ENCODE measurements at places on chromosomes 13 and 19.

GRCh38 chr13:79528759-79529191 is 47.8 kb downstream of the NDFIP2 start:
- DNase-seq: no peak

- DNase-seq: no peak
Measured at GRCh38 chr13:73025217-73026012, 33.4 kb upstream of the KLF5 start.

DNA sequence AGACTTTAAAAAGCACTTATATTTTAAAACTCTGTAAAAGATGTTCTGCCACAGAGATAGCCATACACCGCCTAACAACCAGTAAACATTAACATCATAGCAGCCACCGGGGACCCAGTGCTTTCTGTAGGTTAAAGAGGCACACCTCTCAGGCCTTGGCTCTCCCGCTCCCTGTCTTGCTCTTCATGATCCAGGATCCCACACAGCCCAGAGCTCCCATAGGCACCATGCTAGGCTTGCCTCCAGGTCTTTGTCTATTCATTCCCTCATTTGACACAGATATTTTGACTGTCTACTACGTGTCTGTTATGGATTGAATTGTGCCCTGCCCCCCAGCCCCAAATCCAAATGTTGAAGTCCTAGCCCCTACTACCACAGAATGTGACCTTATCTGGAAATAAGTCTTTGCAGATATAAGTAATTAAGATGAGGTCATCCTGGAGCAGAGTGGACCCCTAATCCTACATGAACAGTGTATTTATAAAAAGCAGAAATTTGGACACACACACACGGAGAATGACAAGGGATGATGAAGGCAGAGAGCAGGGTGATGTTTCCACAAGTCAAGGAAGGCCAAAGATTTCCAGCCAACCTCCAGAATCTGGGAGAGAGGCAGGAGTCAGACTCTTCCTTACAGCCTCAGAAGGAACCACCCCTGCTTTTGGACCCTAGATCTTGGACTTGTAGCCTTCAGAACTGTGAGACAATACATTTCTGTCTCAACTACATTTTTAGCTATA is 272.6 kb downstream of the DNAJC15 start:
- DNase-seq: no peak

DNA sequence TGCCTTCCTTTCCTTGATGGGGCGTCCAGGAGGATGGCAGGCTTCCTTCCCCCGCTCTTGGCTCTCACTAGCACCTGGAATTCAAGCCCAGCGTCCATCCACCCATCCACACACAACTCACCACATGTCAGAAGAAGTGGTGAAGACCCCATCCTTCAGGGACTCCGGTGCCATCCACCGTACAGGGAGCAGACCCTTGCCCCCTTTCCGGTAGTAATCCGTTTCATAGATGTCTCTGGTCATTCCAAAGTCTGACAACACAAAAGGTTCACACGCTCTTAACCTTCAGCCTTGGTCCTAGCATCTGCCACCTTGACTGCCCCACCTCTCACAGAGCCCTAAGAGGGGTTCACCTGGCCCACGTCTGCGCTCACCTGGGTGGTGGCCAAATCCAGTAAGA is 51.0 kb downstream of the ZNF557 start:
- no peak for DNase-seq

- no peak for DNase-seq
Measured at GRCh38 chr19:33147538-33147937, 15.6 kb downstream of the WDR88 start.

DNA sequence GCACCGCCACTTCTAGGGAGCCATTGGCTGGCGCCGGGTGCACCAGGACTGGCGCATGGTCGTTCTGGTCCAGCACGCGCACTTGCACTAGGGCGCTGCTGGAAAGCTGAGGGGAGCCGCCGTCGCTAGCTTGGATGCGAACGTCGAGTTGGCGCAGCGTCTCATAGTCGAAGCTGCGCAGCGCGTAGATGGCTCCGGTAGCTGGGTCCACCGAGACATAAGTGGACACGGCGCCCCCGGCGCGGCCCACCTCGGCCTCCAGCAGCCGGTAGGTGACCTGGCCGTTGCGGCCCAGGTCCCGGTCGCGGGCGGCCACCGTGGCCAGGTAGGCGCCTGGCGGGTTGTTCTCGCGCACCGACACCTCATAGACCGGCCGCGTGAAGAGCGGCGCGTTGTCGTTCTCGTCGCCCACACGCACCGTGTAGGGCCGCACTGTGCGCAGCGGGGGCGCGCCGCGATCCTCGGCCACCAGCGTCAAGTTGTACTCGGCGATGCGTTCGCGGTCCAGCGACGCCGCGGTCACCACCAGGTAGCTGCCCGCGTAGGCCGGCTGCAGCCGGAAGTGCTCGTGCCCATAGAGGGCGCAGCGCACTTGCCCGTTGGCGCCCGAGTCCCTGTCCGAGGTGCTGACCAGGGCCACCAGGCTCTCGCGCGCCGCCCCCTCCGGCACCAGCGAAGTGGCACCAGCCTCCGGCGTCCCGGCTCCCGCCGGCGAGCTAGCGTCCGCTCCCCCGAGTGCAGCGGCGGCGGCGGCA is 1.7 kb downstream of the PCDH8 start:
- no peak for DNase-seq

DNA sequence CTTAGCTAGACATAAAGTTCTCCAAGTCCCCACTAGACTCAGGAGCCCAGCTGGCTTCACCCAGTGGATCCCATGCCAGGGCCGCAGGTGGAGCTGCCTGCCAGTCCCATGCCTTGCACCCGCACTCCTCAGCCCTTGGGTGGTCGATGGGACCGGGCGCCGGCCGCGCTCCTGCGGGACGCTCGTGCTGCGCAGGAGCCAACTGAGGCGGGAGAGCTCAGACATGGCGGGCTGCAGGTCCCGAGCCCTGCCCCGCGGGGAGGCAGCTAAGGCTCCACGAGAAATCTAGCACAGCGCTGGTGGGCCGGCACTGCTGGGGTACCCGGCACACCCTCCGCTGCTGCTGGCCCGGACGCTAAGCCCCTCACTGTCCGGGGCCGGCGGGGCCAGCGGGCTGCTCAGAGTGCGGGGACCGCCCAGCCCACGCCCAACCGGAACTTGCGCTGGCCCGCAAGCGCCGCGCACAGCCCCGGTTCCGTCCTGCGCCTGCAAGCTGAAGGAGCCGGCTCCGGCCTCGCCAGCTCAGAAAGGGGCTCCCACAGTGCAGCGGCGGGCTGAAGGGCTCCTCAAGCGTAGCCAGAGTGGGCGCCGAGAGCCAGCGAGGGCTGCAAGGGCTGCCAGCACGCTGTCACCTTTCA is 5.8 kb downstream of the PARP4 start:
- DNase-seq: no peak

GRCh38 chr19:46019270-46019669 is 3.6 kb downstream of the PGLYRP1 start:
- no peak for DNase-seq

DNA sequence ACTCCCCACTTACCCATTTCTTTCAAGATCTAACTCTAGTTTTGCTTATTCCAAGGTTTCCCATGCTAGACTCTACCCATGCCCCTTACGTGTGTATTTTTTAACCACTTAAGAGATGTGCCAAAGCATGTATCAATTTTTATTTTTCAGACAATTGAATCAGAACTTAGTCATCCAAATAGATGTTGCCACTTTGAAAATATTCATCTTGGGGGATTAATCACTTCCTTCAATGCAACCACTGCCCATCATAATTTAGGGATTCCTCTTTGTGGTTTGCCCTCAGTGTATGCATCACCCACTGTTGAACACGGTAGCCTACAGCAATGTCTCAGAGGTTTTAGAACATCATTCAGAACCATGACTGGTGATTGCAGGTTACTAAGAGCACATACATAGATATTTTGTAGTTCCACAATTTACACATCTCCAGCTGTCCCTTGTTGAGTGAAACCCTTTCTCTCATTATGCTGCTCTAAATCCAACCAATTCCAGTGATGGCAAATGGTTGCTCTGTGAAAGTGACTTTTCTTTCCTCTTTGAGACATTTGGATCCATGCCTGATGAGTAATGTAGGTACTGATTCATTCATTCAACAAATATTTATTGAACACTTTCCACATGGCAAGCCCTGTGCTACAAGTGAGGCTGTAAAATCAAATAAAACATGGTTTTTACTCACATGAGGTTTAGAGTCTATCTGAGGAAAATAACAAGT is 60.6 kb upstream of the SERP2 start:
- peak; percentile 67 for DNase-seq

DNA sequence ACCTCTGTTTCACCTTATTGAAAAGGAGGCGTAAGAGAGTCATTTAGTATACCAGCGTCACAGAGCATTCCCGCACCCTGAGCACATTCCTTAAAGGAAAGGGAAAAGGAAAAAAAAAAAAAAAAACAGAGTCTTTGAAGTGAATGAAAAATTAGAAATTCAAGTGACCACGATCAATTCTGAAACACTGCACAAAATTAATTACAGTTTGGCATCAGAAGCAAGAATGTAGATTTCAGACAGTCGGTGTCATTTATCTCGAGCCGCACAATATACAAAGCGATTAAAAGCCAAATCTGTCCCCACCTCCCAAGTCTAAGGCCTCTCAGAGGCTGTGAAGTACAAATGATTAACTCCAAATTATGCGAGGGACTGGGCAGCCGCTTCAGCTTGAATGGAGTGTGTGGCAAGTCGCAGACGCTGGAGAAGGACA is 173.7 kb upstream of the ZNF507 start:
- no peak for DNase-seq

- DNase-seq: peak; percentile 57
Measured at GRCh38 chr13:100274942-100275506, 186.1 kb downstream of the PCCA start.

DNA sequence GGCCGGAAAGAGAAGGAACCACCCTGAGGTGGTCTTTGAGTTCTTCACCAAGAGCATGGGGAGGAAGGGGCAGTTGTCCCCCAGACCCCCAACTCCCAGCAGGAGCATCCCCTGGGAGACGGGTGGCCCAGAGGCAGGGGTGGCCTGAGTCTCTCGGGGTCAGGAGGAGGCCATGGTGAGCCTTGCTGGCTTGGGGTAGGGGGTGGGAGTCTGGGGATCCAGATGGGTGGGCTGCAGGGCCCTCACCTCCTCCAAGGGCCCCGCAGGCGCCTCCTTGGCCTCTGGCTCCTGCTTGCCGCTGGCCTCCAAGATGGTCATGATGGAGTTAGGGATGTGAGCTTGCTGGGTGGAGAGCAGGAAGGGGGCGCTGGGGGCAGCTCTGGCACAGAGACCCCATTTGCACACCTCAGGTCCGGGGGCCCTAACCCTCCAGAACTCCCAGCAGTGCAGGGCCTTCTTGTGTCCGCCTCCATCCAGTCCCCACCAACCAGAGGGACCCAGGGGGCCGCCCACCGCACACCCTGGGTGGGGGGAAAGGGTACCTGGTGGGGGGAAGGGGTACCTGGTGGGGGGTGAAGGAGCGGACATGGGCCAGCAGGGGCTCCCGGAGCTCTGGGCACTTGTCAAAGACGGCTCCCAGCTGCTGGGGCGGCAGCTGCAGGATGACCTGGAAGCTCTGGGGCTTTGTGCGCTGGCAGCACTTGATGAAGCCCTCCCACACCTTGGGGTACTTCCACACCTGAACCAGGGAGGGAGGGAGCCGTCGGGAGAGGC is 1.3 kb upstream of the RSPH6A start:
- no peak for DNase-seq

GRCh38 chr19:4013886-4014540 is 6.5 kb downstream of the PIAS4 start:
- DNase-seq: no peak

DNA sequence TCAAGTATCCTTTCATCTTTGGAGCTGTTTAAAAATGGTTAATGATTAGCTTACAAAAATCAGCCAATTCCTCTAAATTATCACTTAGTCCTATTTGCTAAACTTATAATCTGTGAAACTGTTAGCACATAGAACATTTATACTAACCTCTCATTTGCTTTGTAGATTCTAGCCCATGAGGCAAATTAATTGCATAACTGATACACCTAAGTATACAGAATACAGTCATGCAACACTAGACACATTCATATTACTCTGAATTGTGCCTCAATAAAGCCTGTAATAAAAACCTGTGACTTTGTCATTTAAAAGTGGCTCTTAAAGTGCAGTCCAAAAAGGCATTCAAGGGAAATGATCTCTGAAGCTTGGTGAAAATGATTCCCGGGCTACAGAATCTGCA is 21.0 kb downstream of the SERPINE3 start:
- no peak for DNase-seq

DNA sequence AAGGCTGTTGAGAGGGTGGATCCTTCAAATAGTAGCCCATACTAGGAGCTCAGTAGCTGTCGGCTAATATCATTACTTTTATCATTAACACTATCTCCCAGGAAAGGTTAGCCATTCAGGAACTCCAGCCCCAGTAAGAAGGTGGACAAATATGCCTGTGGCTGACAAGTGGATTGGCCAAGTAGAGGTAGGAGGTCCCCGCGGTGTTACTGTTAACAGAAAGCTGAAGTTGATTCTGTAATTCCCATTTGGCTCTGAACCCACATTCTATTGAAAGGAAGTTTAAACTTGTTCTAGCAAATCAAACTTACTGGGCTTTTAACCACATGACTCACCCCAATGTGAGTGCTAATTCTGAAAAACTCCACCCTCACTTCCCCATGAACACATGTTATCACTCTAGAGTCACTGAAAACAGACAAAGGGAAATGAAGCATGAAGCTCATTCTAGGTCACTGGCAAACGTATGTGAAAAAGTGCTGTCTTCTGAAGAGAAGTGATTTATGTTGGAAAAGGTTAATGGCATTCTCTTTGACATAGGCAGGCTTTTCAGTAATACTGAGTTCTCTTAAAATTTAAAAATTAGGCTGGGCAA is 273.5 kb downstream of the FGF14 start:
- DNase-seq: peak; percentile 34

DNA sequence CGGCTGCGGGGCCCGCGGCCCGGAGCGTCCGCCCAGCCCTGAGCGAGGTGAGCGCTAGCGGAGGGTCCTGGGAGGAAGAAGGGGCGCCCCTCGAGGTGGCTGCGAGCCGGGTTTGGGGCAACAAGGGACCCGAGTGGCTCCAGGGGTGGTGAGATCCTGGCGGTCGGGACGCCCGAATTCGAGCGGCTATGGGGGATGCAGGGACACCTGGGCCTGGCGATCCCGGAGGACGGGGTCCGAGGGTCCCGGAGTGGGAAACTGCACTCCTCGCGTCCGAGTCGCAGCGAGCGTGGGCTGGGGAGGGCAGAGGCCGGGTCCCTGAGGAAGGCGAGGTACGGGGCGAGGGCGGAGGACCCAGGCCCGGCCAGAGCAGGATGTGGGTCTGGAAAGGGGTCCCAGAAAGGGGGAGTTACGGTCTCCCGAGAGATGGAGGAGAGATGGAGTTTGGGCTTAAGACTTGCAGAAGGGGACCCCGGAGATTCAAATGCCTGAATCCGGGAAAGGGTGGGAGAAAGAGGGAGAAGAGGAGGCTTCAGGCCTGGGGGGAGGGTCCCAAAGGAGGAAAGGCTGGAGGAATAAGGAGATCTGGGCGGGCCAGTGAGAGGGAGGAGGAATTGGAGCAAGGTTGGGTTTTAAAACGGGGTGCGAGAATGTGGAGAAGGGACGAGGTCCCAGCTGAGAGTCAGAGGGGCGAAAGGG is 542 bp downstream of the CACNG7 start:
- DNase-seq: no peak

GRCh38 chr19:35738887-35739229 is 3.4 kb downstream of the IGFLR1 start:
- no peak for DNase-seq

GRCh38 chr13:41960211-41960636 is 685 bp downstream of the VWA8 start:
- DNase-seq: no peak
